HCT116 (cell line): ENCODE measurements at places on chromosomes 13 and 19. TPM values are rescaled to one million over a fixed set of nuclear protein-coding genes. Genes with fewer than 3 reads are reported as not detected.

DNA sequence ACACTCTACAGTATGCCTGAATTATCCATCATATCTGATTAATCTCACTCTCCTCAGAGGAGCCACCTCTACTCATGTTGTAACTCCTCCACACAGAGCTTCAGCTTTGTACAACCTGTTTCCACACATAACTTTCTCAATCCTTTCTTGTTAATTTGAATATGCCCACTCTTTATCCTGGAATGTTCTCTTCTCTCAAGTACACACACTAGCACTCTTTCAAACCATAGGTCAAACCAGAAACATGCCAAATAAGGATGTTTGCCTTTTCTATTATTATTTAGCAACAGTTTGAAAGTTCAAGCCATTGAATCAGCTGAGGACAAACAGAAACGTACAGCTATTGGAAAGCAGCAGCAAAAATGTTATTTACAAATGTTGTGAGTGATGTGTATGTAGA is 110.3 kb downstream of the MIPEP start:
- DNase-seq = no peak
- H3K36me3 ChIP-seq = no peaks in the 10 kb centered on the region
- H3K4me3 ChIP-seq = no peak overlapping the region
- no peaks in the 10 kb centered on the region for H3K27me3 ChIP-seq
- H3K27ac ChIP-seq = no peak overlapping the region

DNA sequence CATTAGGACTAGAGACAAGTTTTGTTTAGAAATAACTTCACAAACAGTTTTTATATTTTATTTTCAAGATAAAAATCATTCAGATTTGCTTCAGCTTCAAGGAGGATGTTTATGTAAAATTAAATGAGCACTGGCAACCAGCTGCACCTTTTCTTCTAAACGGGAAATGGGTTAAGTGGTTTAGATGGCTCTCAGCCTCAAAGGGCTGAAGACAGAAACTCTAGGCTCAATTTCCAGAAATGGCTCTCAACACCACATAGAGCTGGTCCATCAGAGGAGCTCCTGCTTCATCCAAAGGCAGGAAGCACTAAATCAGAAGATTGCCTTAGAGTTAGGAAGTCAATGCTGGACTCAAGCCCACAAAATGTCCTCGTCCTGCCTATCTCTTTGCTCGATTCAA is 74.7 kb downstream of the ZNF429 start:
- H3K4me1 ChIP-seq = no peaks in the 10 kb centered on the region
- no peak overlapping the region for H3K4me3 ChIP-seq
- no peak overlapping the region for H3K27ac ChIP-seq
- DNase-seq = no peak

GRCh38 chr13:75879656-75880055 is 243.5 kb downstream of the LMO7 start:
- H3K4me1 ChIP-seq = peaks cover 4% of the 10 kb centered on the region; the same call in 1 of the 2 replicates
- no peaks in the 10 kb centered on the region for H3K27me3 ChIP-seq
- no peaks in the 10 kb centered on the region for H3K36me3 ChIP-seq
- no peak overlapping the region for H3K4me3 ChIP-seq
- H3K27ac ChIP-seq = no peak overlapping the region

The TEAD2 gene
- total RNA-seq = 31.9 TPM

The CATSPERD gene
- not detected for total RNA-seq
